ENCODE measurements at places on chromosomes 11 and 22. TPM values are rescaled to one million over a fixed set of nuclear protein-coding genes. Genes with fewer than 3 reads are reported as not detected.

Gene OR51B5
- 2.5 TPM for total RNA-seq

GRCh38 chr11:15217416-15217815 is 102.7 kb downstream of the INSC start:
- no peak for DNase-seq

DNA sequence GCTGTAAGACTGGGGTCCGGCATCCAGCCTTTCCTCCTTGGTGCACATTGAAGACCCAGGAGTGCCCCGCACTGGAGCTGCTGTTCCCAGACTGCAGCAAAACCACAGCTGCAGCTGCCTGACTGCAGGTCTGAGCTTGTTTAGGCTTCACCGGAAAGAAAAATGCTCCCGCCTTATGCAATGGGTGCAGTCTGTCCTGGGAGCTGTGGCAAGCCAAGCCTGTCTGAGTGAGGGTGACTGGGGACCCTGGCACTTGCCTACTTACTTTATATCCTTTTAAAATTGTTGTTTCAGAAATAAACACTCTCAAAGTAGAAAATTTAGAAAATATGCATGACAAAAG is 23.3 kb upstream of the CD44 start:
- DNase-seq = no peak

- no peak for DNase-seq
Observed at GRCh38 chr11:38582756-38583155, 1984.7 kb upstream of the RAG2 start.

DNA sequence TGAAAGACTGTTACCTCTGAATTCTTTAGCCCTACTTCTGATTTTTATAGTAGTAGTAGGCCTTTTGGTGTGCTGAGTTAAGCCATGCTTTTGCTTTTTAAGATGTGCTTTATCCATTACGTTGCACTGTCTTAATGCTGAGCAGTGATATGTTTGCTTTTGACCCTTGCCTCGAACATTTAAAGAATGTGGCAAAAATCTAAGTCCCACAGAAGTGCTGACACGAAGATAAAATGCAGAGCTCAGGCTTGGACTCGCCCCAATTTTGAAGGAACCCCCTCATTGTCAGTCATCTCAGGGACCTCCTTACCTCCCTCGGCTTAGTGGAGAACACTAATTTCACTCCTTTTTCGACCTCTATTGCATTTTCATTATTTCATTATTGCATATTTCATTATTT is 272.9 kb downstream of the DDX10 start:
- DNase-seq = no peak

DNA sequence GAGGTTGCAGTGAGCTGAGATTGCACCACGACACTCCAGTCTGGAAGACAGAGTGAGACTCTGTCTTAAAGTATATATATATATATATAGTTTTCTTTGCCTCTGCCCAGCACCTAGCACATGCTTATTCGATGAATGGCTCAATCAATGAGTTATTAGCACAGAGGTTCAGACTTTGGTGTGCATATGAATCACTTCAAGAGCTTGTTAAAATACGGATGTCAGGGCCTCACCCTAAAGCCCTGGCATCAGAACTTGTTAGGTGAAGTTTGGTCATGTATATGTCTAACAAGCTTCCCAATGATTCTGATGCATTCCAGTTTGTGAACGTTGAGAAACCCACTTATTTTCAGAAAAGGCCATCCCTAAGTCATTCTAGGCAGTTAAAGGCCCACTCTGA is 21.8 kb upstream of the TMEM86A start:
- DNase-seq = no peak

Gene SCN4B
- 3.0 TPM for total RNA-seq

Gene OR51I1
- 1.1 TPM for total RNA-seq

DNA sequence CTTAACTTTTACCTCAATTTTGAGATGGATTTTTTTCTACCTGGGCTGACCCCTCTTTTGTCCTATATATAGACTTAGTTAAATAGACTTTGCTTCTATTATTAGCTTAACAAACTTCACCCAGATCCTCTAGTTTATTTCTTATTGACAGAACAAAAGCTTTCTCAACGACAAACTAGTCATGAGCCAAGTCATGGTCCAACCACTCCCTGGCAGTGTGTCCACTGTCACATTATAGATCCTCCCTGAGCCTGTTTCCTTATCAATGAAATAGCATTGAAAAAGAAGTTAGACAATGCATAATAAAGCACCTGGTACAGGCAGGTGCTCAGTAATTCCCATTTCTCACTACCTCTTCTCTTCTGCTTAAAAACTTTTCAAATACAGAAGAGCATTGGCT is 155.1 kb downstream of the SPON1 start:
- DNase-seq = peak; percentile 47

Gene MMP13
- total RNA-seq = not detected

Gene LRRC56
- 1.9 TPM for total RNA-seq

DNA sequence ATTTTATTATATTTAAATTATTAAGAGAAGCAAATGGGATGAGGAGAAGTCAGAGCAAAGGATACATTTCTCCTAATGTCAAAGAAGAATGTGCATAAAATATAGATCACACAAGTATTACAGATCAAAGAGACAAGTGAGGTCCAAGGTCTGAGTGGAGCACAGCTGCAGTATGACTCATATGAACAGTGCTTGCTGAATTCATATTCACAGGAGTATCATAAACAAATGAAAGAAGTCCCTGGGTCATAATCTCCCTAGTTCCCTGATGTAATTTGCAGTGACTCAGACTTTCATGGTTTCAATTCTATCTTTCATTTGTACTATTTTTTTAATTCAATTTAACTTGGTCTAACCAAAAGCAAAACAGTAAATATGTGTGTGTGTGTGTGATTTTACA is 499.0 kb upstream of the CCDC179 start:
- no peak for DNase-seq

All from prostate gland (tissue), 2 donors.